DMS153 (cell line): ENCODE measurements at places on chromosomes 7 and 10.

DNA sequence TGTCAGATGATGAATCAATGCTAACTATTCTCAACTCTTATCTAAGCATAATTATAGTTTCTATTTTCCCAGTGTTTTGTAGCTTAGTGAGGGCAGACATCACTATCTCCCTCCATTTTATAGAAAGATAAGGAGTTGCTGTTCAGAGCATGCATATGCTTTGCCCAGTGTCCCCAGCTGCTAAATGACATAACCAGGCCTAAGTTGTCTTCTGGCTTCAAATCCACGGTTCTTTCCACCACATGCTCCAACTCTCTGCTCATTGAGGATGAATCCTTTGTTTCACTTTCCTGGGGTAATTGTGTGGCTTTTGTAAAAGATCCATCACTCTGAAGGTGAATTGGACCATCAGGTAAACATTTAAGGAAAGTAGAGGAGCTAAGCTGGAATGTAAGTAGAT lies 134.0 kb downstream of the SNX10 start:
- no peak for DNase-seq

DNA sequence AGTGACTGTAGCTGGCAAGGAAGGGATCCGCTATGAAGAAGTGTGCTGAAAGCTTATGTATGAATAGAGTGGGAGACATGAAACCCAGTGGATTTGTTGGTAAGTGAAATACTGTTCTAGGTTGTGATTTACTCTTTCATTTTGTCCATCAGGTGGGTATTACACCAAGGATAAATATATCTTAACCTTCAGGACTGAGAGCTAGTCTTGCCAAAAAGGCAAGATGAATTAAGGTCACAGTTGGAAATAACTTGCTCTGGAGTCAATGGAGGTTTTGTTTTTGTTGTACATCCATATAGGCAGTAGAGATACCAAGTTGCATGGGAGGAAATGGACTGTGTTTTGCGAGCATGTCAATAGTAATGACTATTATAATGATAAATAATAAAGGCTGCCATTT lies 190.6 kb downstream of the TMEM178B start:
- no peak for DNase-seq

DNA sequence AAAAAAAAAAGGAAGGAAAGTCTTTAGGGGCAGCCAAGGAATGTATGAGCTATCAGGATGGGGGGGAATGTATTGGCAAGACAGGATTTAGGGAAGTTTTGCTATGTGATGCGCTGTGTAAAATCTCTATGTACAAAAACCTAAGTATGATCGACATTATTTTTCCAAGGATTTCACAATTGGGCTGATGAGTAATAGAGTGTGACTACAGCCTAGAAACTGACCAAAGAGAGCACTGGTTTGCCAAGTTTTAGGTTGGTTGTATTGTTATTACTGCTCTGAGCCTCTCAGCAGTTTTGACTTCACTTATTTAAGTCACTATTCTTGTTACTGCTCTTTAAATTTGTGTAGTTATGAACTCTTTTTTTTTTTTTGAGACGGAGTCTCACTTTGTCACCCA lies 107.3 kb downstream of the NRCAM start:
- DNase-seq: no peak

DNA sequence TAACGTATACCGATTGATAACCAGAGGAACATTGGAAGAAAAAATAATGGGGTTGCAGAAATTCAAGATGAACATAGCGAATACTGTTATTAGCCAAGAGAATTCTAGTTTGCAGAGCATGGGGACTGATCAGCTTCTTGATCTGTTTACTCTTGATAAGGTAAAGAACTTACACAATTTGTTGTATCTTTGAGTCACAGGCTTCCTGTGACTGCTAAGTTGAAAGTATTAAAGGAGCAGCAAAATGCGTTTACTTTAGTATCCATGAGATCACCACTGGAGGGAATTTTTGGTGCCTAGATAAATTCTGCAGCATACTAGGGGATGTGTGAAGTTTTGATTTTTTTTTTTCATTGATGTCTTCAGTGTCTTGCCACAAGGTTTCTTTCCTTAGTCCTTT lies 103.6 kb downstream of the BTAF1 start:
- DNase-seq: no peak

DNA sequence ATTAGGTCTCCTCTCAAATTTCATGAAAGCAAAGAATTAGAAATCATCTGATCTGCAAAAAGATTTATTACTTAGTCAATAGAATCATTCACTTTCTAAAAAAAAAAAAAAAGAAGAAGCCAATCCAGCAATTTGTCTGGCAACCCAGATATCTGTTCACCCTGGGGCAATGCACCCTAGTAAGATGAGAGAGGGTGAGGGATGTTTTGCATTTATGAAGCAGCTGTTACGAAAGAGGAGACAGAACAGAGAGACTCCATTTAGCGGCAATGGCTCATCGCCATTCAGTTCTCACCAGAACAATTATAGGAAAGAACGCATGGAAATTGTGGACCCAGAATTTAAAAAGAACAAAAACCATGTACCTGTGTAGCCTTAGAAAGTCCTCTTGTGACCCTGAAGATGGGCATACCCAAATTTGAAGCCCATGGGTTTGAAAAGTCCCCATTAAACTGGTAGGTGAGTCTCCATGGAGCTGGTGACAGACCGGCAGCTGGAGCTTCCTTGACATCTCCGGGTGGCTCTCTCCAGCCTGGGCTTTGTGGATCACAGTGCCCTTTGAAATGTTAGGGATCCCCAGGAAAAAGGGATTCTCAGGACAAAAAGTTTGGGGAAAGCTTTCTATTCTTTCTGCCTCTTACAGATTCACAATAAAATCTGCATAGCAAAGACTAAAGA lies 45.5 kb upstream of the CCDC3 start:
- no peak for DNase-seq

DNA sequence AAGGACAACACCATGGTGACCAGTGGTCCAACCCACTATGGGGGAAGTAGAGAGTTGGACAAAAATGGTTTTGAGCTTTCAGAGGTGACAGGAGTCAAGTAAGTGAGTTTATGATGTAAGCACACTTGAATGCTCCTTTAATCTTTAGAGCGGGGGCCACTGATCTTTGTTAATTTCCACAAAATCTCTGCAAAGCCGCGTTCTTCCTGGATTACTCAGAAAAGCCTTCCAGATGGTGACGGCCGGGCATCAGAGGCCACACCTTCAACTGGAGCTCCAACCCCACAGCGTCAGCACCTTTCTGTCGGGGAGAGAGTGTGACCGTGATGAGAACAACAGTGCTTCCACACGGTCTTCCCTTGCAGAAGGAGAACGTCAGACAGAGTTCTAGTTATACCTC lies 35.2 kb upstream of the KLF6 start:
- DNase-seq: no peak

- DNase-seq: no peak
Observed at GRCh38 chr10:62691336-62691735, 113.2 kb upstream of the ADO start.

GRCh38 chr10:104308439-104308903 lies 29.8 kb downstream of the ITPRIP start:
- no peak for DNase-seq

DNA sequence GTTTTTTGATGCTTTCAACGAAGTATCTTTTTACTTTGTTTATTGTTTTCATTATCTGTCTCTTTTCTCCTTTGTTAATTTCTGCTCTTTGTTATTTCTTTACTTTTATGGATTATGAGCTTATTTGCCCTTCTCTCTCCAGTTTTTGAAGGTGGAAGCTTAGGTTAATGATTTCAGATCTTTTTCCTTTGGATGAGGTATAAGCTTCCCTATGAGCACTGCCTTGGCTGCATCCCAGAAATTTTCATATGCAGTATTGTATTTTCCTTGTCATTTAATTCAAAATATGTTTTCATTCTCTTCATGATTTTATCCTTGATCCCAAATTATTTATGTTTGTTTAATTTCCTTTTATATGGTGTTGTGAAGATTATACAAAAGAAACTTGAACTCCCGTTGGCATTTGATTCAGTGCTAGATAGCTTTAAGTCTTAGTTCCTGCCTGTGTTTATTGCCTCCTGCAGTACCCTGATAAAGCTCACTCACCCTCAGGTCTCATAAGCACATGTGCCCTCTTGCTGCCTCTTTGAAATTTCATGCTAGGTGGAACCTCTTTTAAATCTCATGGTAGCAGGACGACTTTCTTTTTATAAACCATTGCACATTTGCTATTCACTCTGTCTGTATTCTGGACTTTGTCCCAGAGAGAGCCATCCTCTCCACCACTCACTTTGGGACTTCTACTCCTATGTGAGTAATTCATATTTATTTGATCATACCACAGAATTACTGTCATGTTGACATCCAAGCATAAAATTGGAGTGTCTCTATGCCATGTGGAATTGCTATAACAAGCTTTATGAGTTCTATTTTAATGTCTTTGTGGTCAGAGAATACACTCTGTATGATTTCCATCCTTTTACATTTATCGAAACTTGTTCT lies 23.0 kb upstream of the CEP41 start:
- DNase-seq: no peak

GRCh38 chr10:78150756-78151155 lies 117.1 kb downstream of the RPS24 start:
- no peak for DNase-seq

GRCh38 chr7:22660732-22661131 lies 66.3 kb upstream of the IL6 start:
- DNase-seq: peak; percentile 47

GRCh38 chr10:86047588-86047987 lies 319.0 kb downstream of the GRID1 start:
- no peak for DNase-seq

- DNase-seq: no peak
Observed at GRCh38 chr7:31336202-31337001, 4.1 kb downstream of the NEUROD6 start.

- no peak for DNase-seq
Observed at GRCh38 chr10:78295242-78295641, 261.6 kb downstream of the RPS24 start.

DNA sequence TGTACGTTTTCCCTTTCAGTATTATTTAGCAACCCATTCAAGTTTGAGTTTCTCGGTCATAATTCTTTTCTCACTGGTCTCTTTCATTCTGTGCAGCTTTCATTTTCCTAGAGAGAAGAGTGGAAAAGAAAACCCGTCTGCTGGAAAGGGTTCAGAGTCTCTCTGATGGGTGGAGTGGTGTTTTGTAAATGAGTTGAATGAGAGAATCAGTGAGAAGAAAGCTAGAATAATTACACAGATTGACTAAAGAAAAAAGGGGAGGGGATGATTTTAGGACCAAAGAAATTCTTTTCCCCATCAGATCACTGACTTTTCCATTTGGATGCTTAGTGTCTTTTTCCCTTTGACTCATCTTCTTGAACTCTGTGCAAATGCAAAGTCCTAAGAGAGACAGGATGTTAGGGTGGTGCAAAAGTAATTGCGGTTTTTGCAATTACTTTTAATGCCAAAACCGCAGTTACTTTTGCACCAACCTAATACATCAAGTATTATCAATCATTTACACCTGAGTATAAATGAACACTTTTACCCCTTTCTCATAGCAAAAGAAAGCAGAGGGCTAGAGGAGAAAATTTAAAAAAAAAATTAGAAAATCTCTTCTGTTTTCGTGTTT lies 242.1 kb upstream of the SP4 start:
- DNase-seq: no peak

DNA sequence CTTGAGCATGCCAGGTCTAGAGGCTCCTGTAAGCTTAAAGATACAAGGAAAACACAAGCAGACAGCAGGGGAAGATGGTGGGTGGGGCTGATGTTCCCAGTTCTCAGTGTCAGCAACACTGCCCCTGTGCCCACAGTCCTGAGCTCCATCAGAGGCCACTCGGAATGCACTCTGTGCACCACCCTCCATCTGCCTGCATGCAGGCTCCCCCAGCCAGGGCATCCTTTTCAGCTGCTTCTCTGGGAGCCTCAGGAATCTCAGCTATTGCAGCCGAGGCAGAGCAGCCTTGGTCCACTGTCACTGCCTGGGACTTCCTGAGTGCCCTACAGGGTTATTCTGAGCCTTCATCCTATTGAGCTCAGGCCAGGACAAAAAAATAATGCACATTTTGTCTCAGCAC lies 22.2 kb downstream of the LBX1 start:
- no peak for DNase-seq

GRCh38 chr10:92757066-92757710 lies 67.4 kb downstream of the HHEX start:
- no peak for DNase-seq

GRCh38 chr7:115014794-115015193 lies 92.9 kb downstream of the MDFIC start:
- DNase-seq: no peak
